Testis (tissue), 5 donors: ENCODE measurements at places on chromosomes 6 and 20. TPM values are rescaled to one million over a fixed set of nuclear protein-coding genes. Genes with fewer than 3 reads are reported as not detected.
A peak's percentile ranks its signal among the peaks of the same experiment; 100 is the strongest.

DNA sequence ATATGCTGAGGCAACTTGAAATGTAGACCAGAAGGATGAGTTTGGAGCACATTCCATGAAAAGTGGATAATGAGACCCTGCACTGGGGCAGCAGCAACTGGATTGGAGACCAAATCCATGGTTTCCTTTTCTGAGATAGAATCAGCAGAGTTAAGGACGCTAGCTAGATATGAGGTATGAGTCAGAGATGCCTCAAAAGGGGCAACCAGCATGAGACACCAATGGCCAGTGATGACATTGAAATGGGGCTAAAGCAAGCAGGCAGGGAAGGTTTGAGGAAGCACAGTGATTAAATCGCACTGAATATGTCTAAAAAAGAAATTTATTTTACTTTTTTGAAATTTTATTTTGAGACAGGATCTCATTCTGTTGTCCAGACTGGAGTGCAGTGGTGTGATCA is 802.4 kb downstream of the TFAP2A start:
- no peak overlapping the region for H3K27ac ChIP-seq
- no peaks in the 10 kb centered on the region for H3K27me3 ChIP-seq
- no peaks in the 10 kb centered on the region for H3K36me3 ChIP-seq

DNA sequence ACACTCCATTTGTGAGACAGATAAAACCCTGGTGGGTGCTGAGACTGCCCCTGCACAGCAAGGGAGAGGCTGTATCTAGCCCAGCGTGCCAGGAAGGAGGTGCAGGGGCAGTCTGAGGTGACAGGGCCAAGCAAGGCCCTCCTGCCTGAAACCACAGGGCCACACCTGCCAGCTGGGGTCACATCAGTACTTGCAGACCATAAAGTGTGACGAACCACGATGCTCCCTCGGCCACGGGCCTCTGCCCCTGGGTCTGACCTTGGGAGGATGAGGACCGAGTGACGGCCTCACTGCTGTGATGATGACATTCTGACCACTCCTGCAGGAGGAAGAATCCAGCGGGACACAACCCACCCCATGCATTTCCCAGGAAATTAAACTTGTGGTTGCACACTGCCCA is 75.1 kb downstream of the NINL start:
- H3K27me3 ChIP-seq: no peaks in the 10 kb centered on the region
- H3K4me3 ChIP-seq: no peak overlapping the region
- no peaks in the 10 kb centered on the region for H3K4me1 ChIP-seq
- H3K27ac ChIP-seq: no peak overlapping the region
- DNase-seq: no peak

- H3K36me3 ChIP-seq: no peaks in the 10 kb centered on the region
- peak overlapping the region; percentile 50 for H3K27ac ChIP-seq
- H3K4me1 ChIP-seq: peaks cover 18% of the 10 kb centered on the region
- DNase-seq: no peak
- H3K27me3 ChIP-seq: no peaks in the 10 kb centered on the region
Measured at GRCh38 chr20:49569411-49570115, 1.6 kb upstream of the PTGIS start.

GRCh38 chr6:72032086-72032485 is 145.7 kb downstream of the RIMS1 start:
- DNase-seq: no peak
- no peak overlapping the region for H3K4me3 ChIP-seq
- no peak overlapping the region for H3K27ac ChIP-seq
- H3K27me3 ChIP-seq: no peaks in the 10 kb centered on the region

DNA sequence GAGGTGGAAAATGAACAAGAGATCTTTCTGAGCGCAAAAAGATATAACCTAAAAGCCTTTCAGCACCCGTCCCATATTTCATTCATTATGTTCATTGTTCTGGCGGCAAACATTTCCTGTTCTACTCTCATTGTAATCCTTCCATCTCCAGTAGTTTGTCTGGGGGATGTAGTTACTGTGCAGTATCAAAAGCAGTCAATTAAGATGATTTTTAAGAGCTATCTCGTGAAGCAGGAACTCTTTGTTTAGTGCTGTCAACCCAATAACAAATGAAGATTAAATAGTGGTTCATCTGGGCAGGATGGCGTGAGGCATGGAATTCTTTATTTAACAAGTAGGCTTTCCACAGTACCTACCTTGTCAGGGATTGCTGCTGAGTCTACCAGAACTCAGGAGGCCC is 876.7 kb downstream of the HACE1 start:
- no peak overlapping the region for H3K27ac ChIP-seq
- no peaks in the 10 kb centered on the region for H3K27me3 ChIP-seq
- no peaks in the 10 kb centered on the region for H3K4me1 ChIP-seq
- no peak for DNase-seq

DNA sequence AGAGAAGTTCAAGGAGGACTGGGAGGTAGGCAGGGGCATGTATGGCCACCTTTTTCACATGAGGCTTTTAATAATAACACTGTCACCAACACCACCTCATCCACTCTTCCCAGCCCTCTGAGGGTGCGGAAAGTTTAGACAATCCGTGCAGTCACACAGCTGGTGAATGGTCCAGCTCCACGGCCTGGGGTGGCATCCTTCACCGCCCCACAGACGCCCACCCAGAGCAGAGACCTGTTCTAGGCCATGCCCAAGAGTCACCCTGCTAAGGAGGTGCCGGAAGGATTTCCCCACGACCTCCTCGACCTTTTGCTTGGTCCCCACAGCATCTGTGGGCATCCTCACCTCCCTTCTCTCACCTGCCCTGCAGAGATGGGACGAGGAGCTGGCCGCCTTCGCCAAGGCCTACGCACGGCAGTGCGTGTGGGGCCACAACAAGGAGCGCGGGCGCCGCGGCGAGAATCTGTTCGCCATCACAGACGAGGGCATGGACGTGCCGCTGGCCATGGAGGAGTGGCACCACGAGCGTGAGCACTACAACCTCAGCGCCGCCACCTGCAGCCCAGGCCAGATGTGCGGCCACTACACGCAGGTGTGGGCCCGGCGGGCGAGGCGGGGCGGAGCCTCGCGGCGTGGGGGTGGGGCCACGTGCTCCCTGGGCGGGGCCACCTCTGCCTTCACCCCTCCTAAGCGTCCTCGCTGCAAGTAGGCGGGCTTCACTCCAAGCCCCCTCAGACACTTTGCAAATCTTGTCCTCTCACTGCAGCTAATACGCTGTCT is 4.4 kb downstream of the PI16 start:
- no peaks in the 10 kb centered on the region for H3K36me3 ChIP-seq
- no peak overlapping the region for H3K27ac ChIP-seq
- no peak for DNase-seq

DNA sequence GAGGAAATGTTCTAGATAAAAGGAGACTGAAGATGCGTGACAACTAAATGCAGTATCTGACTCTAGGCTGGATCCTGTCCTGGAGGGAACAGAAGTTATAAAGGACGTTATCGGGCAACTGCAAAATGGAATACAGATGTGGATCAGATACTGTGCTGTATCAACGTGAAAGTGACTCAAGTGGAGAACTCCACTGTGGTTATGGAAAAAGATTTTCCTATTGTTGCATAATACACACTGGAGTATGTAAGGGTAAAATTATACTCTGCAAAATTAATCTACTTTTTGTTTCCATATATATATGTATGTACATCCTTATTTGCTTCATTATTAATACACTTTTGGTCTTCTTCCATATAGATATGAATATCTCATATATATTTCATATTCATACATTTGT is 654.0 kb downstream of the QKI start:
- no peaks in the 10 kb centered on the region for H3K27me3 ChIP-seq
- no peaks in the 10 kb centered on the region for H3K36me3 ChIP-seq
- no peak for DNase-seq
- no peaks in the 10 kb centered on the region for H3K4me1 ChIP-seq
- H3K4me3 ChIP-seq: no peak overlapping the region

- peaks cover 41% of the 10 kb centered on the region for H3K4me1 ChIP-seq
- no peak overlapping the region for H3K27ac ChIP-seq
- H3K27me3 ChIP-seq: no peaks in the 10 kb centered on the region
- H3K4me3 ChIP-seq: no peak overlapping the region
- DNase-seq: no peak
Measured at GRCh38 chr6:148247386-148248063, 95.1 kb upstream of the SASH1 start.

DNA sequence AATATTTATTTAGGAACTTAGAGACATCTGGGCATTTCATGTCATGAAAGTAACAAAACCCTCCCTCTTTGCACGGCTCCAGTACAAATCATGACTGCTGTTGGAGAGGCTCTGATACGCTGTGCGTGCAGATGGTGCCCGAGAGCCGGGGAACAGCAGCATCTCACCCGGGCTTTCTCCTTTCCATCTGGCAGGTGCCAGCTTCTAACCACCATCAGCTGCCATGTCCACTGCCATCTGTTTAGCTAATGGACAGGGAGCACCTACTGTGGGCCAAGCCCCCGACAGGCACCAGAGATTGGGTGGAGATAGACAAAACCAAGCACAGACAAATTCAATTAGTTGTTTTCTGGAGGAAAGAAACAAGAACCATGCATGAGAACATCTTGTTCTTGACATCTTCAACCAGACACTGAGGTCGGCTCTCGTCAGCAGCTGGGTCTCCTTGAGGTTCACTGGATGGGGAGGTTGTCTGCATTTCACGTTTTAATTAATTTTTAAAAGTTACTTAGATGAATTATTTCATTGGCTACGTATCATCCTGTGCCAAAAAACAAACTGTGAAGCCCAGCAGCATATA is 323.7 kb downstream of the THBS2 start:
- no peak overlapping the region for H3K27ac ChIP-seq
- no peaks in the 10 kb centered on the region for H3K27me3 ChIP-seq
- peak; percentile 43 for DNase-seq
- H3K36me3 ChIP-seq: no peaks in the 10 kb centered on the region
- no peaks in the 10 kb centered on the region for H3K4me1 ChIP-seq

- H3K27ac ChIP-seq: no peak overlapping the region
- H3K4me3 ChIP-seq: no peak overlapping the region
- H3K27me3 ChIP-seq: no peaks in the 10 kb centered on the region
- no peaks in the 10 kb centered on the region for H3K36me3 ChIP-seq
- DNase-seq: no peak
- H3K4me1 ChIP-seq: no peaks in the 10 kb centered on the region
Measured at GRCh38 chr6:65501045-65501444, 206.0 kb downstream of the EYS start.

- no peak overlapping the region for H3K4me3 ChIP-seq
- no peak overlapping the region for H3K27ac ChIP-seq
- H3K27me3 ChIP-seq: no peaks in the 10 kb centered on the region
- H3K36me3 ChIP-seq: no peaks in the 10 kb centered on the region
Measured at GRCh38 chr6:137291441-137291840, 72.3 kb upstream of the IFNGR1 start.

- peaks cover 28% of the 10 kb centered on the region for H3K4me1 ChIP-seq
- H3K27ac ChIP-seq: no peak overlapping the region
- H3K36me3 ChIP-seq: no peaks in the 10 kb centered on the region
- no peak for DNase-seq
Measured at GRCh38 chr6:44261581-44261980, 3.8 kb downstream of the NFKBIE start.

DNA sequence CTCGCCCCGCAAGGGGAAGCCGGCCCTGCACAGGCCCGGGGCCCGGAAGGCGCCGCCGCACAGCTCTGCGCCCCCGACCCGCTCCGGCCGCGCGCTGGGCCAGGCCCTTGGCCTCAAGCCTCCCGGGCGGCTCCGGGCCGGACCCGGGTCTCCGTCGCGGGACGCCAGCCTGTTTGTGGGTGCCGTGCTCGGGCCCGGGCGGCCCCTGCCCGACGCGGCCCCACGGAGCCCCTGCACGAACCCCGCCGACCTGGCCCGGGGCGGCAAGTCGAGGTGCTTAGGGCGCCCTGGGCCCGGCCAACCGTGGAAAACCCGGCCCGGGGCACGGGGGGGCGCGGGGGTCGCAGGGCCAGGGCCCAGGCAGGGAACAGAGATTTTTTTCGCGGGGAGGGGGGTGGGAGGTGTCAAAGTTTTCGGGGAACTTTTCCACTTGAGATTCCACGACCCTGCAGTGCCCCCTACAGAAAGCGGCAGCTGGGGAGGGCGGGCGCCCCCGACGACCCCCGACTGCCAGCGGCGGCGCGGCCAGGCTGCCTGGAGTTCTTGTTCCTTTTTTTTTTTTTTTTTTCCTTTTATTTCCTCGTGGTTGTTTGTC is 805 bp upstream of the STX16 start:
- peak overlapping the region; percentile 93 for H3K4me3 ChIP-seq

GRCh38 chr20:23042270-23042669 is 7.2 kb downstream of the SSTR4 start:
- H3K36me3 ChIP-seq: no peaks in the 10 kb centered on the region
- no peaks in the 10 kb centered on the region for H3K4me1 ChIP-seq
- H3K27me3 ChIP-seq: no peaks in the 10 kb centered on the region
- no peak for DNase-seq
- H3K27ac ChIP-seq: no peak overlapping the region

GRCh38 chr20:19938421-19939090 is 78.6 kb upstream of the NAA20 start:
- H3K4me3 ChIP-seq: no peak overlapping the region
- H3K4me1 ChIP-seq: peaks cover 21% of the 10 kb centered on the region
- H3K27ac ChIP-seq: no peak overlapping the region
- H3K36me3 ChIP-seq: no peaks in the 10 kb centered on the region

- no peaks in the 10 kb centered on the region for H3K36me3 ChIP-seq
- H3K27me3 ChIP-seq: no peaks in the 10 kb centered on the region
- no peak overlapping the region for H3K27ac ChIP-seq
- DNase-seq: no peak
- H3K4me3 ChIP-seq: no peak overlapping the region
- peaks cover 5% of the 10 kb centered on the region for H3K4me1 ChIP-seq
Measured at GRCh38 chr20:44349349-44349748, 6.2 kb upstream of the HNF4A start.

DNA sequence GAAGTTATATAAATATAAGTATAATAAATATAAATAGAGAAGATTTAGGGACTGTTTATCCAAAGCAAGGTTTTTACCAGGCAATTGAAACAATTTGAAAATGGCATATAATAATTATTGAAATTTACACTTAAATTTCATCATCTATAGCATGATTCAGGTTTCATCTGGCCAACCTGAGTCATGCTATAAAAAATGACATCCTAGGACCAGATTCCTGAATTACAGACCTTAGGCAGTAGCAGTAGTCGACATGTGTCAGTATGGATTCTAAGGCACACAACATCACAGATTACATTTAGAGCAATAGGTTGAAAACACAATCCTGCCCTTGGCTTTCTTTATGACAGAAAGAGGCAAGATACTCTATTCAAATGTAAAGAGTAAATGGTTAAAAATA is 592.3 kb downstream of the PHF3 start:
- no peaks in the 10 kb centered on the region for H3K36me3 ChIP-seq
- no peaks in the 10 kb centered on the region for H3K4me1 ChIP-seq
- H3K4me3 ChIP-seq: no peak overlapping the region
- no peak for DNase-seq
- H3K27me3 ChIP-seq: no peaks in the 10 kb centered on the region

OR2H2 gene
- 0.25 TPM for total RNA-seq

VGLL2 gene
- total RNA-seq: 1.7 TPM

LY6G6C gene
- not detected for total RNA-seq

TFAP2D gene
- not detected for total RNA-seq

NT5E gene
- 32.4 TPM for total RNA-seq

HCK gene
- total RNA-seq: 1.3 TPM

DDX43 gene
- 26.0 TPM for total RNA-seq

SIGLEC1 gene
- total RNA-seq: 4.3 TPM

CDH4 gene
- 3.3 TPM for total RNA-seq

SLC17A1 gene
- 0.99 TPM for total RNA-seq
